Activated CD8-positive, alpha-beta memory T cell treated with anti-CD3 and anti-CD28 coated beads, Interleukin-2, amount 50 U/mL, for 48 hours (primary cell): ENCODE measurements at places on chromosomes 7 and 10.

GRCh38 chr7:151047976-151048815 lies at the start of gene ASIC3:
Gene ASIC3 (plus strand): TSS chr7:151048531. CDS start chr7:151048886, 355 bp downstream.
- no peak for DNase-seq

GRCh38 chr7:867406-868188 lies 8.8 kb upstream of the GET4 start:
- DNase-seq = no peak

- no peak for DNase-seq
These were observed 330.1 kb upstream of the LRGUK start for GRCh38 chr7:133796782-133797745.

- no peak for DNase-seq
These were observed 149.0 kb upstream of the TCF7L2 start for GRCh38 chr10:112801004-112801403.

- DNase-seq = no peak
These were observed 57.1 kb downstream of the NXPH1 start for GRCh38 chr7:8490391-8491045.

GRCh38 chr10:60906411-60906810 lies 37.6 kb downstream of the RHOBTB1 start:
- no peak for DNase-seq

- no peak for DNase-seq
These were observed 192.2 kb downstream of the ARHGAP21 start for GRCh38 chr10:24531439-24531838.

DNA sequence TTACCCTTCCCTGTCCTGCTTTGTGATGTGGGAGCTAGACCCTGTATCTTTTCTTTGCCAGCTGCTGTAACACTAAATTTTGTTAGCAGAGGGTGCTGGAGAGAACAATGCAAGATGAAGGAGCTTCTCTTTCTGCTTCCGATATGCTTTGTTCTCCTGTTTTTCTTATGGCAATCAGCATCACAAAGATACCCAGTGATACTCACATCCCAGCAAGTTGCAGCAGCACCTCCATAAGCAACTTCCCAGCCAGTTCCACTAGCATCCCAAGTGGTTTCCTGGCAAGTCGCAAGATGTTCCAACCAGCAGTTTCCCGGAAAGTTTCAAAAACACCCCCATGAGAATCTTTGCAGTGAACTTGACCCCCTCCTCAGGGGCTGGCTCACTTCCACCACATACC lies 148.6 kb downstream of the IMMP2L start:
- DNase-seq = no peak

- no peak for DNase-seq
These were observed 40.5 kb downstream of the AOAH start for GRCh38 chr7:36683695-36684357.

DNA sequence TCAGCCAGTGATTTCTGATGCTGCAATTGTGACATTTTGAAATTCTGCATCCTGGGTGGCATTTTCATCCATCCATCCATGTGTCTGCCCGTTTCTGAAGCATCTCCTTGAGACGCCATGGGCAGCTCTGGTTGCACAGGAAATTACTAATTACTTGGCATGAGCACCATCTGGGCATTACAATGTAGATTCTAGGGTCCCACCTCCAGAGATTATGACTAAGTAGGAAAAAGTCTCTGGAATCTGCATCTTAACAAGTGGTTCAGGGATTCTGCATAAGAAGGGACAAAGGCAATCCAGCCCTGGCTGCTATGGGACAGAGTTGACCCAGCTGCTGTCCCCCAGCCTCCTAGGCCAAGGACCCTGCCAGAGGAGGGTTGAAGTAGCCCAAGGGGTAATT lies 65.3 kb downstream of the CUZD1 start:
- DNase-seq = no peak

GRCh38 chr10:70458329-70459060 lies 17.0 kb upstream of the NODAL start:
- DNase-seq = peak; percentile 80

DNA sequence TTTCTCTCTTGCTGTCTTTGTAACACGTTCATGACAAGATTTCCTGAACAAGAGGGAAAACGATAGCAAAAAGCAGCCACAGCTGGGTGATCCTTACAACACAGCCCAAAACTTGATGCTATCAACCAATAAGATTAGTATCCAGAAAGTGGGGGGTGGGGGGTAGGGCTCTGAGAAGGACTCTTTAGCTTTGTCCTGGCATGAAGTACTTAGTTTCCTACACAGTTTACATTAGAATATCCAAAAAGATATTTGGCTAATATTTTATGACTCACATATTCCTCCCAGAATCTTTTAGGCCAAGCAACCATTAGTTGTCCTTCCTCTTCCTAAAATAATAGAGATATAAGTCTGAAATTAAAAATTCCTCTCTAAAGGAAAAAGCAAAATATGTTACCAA lies 22.9 kb upstream of the LRRC17 start:
- DNase-seq = no peak

DNA sequence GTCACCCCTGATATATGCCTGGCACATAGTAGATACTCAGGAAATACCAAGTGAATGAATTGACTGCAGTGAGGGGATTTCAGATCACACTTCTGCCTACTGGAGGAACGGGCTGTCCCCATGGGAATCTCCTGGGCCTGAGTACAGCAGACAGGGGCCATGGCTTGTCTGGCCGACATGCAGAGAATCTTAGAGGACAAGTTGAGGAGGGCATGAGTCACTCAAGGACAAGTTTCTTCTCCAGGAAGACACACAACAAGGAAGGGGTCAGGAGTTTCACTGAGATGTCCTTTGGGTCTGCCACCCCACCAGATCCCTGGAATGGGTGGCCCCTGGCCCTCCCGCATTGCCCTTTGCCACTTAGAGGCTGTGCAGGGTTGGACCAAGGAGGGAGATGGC lies 20.7 kb downstream of the PLPP4 start:
- DNase-seq = no peak

DNA sequence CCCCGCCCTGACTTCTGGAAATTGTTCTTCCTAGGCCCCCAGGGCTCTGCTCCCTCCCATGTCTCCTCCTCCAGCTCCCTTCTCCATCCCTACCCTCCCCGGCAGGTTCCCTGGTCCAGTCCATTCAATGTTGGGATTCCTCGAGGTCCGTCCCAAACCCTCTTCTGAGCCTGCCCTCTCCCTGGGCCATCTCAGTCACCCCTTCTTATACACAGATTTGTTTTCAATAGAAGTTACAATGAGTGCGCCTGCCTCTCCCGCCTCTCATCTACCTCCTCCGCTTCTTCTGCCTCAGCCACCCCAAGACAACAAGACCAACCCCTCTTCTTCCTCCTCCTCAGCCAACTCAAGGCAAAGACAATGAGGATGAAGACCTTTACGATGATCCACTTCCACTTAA lies 67.9 kb downstream of the OAT start:
- DNase-seq = peak; percentile 15

- DNase-seq = no peak
These were observed 41.9 kb upstream of the ATRNL1 start for GRCh38 chr10:115051216-115051615.

GRCh38 chr10:44385026-44385695 lies at the start of gene CXCL12:
Gene CXCL12 (minus strand): TSS chr10:44385097. CDS start chr10:44385005, 92 bp downstream.
- DNase-seq = peak; percentile 49

- no peak for DNase-seq
These were observed 30.3 kb downstream of the CALML3 start for GRCh38 chr10:5555021-5555510.

GRCh38 chr7:143258831-143259230 lies 4.4 kb upstream of the GSTK1 start:
- DNase-seq = no peak

GRCh38 chr7:16432425-16432731 lies 11.0 kb upstream of the CRPPA start:
- no peak for DNase-seq

DNA sequence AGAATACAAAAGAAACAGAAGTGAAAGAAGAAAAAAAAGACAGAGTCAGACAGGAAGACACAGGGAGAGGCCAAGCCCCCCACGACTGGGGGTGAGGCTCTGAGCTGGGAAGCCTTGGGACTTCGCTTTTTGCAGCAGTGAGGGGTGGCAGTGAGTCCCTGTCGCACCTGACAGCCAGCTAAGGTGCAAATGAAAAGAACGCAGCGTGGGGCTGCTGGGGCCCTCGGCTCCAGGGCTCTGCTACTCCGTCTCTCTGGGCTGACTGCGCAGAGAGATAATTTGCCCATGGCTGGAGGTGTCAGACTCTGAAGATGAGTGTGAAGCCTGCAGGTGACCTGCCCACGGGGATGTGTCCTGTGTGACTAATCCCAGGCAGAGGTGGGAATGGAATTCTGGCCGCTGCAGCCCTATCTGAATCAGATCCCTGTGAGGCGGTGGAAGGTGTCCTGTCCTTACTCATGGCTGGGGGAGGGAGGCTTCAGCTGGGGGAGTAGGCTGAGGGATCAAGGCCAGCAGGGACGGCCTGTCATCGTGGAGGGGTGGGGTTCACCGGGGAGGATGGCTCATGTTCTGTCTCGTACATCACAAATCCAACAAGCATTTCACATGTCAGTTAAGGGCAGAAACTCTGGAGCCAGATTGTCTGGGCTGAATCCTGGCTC lies 96.4 kb downstream of the SLIT1 start:
- DNase-seq = no peak

DNA sequence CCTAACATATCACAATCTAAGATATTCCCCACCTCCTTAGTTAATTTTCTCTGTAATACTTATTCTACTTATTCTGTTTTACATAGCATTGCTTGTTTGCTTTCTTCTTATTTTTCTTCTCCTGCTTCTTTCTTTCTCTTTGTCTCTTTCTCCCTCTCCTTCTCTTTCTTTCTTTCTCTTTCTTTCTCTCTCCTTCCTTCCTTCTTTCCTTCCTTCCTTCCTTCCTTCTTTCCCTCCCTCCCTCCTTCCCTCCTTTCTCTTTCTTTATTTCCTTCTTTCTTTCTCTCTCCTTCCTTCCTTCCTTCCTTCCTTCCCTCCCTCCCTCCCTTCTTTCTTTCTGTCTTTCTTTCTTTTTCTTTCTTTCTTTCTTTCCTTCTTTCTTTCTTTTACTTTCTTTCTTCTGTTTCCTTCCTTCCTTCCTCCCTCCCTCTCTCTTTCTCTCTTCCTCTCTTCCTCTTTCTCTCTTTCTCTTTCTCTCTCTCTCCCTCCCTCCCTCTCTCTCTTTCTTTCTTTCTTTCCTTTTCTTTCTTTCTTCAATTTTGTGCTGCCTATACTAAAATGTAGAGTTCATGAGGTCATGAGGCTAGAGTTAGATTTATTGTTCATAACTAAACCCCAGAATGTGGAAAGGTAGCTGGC lies 445.4 kb downstream of the GATA3 start:
- no peak for DNase-seq

- DNase-seq = no peak
These were observed 73.1 kb downstream of the EMX2 start for GRCh38 chr10:117615649-117616048.

- DNase-seq = no peak
These were observed 37.2 kb downstream of the ZNF33A start for GRCh38 chr10:38047666-38048065.

DNA sequence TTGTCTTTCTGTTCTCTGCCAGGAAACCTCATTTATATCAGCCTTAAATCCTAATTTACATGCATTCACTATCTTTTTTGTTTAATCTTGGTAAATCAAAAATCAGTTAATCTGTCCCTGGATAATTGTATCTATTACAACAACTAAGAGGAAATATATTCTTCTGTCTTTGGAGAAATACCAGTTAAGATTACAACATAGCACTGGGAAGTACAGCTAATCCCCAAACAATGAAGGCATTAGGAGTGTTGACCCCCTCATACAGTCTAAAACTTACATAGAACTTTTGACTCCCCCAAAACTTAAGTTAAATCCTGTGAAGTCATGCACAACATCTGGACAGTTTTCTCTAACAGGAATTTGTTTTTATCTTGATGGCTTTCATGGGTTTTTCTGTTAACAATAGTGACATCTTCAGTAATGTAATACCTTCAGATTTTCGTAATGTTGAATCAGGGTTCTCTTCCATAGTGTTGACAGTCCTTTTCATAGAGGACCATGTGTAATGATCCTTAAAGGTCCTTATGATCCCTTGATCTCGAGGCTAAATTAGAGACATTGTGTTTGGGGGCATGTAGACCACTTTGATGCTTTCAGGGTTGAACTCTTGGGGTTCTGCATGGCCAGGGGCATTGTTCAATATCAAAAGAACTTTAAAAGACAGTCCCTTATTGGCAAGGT lies 24.1 kb upstream of the ABCC2 start:
- DNase-seq = no peak

GRCh38 chr10:31808258-31809218 lies 120.1 kb downstream of the ARHGAP12 start:
- DNase-seq = peak; percentile 55

DNA sequence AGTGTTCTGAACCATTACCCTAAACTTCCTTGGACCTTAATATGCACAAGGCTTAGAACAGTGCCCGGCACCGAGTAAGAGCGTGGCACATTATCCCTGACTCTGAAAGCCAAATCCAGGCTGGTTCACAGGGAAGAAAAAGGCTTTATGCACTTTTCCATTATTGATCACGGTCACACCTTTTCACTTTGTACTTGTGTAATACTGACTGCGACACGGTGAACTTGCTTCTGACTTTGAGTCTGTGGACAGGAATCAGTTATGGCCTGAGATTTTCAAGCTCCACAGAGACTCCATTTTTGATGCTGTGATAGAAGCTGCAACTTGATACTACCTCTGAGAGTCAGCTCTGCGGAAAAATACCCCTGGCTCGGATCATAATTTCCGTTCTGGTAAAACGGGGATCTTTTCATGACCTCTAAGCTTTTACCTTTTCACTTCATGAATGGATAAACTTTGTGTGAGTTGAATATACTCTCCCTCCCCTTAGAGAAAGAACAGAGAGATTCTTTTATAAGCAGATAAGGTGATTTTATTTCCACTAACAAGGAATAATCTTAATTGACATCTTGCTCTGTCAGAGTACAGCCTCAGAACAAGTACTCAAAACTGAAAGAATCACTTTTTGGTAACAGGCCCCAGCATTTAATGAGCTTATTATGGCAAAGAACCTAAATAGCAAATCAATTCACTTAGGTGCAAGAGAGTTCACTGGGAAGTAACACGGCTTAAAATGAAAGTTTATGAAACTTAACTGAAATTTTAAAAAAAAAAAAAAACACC lies 88.8 kb downstream of the ELMO1 start:
- DNase-seq = no peak
